ENCODE measurements at places on chromosomes 3 and 15.
A peak's percentile ranks its signal among the peaks of the same experiment; 100 is the strongest.

DNA sequence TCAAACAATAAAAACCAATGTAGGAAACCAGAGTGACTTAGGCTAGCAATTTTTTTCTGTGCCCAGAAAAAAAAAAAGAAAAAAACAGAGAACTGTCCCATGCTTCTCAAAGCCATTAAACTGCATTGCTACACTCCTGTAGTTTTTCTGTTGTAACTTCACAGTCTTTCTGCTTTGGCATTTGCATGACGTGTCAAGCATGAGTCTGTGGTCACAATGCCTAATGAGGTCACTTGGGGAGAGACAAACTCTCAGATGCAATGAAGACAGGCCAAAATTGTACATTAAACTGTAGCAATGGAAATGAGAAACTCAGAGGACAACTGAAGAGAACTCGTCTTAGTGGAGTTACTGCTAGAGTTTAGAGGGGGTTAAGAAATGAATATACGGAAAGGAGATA lies 30.8 kb downstream of the CCDC80 start:
- peak; percentile 93 for DNase-seq

DNA sequence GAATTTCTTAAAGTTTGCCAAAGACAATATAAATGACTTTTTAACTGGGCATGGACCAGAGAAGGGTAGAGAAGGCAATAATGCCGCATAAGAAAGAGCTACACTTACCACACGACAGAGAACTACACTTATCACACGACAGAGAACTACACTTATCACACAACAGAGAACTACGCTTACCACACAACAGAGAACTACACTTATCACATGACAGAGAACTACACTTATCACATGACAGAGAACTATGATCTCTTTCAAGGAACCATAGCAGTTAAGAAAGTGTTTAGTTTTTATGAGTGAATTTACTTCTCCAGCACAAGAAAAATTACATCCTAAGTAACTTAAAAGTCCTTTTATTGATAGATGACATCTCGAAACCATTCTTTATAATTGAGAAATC lies 32.0 kb downstream of the DCUN1D1 start:
- DNase-seq, result no peak

GRCh38 chr15:65201918-65202317 lies 9.4 kb downstream of the CILP start:
- DNase-seq, result no peak

DNA sequence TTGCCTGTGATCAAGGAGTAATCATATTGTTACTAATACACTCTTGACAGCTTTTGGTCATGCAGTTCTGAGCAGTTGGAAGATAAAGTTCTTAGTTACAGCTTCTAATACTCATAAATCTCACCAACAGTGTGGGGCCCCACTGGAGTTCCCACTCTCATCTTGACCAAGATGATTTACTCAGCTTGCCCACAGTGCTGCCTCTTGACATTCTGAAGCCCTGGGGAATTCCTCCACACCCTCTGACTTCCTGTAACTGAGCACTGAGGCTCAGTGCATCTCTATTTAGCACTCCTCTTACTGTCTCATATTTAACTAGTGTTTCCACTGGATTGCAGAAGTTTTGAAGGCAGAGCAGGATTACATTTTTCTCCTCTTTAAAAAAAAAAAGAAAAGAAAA lies 1.9 kb upstream of the ARL6IP5 start:
- DNase-seq, result peak; percentile 81

DNA sequence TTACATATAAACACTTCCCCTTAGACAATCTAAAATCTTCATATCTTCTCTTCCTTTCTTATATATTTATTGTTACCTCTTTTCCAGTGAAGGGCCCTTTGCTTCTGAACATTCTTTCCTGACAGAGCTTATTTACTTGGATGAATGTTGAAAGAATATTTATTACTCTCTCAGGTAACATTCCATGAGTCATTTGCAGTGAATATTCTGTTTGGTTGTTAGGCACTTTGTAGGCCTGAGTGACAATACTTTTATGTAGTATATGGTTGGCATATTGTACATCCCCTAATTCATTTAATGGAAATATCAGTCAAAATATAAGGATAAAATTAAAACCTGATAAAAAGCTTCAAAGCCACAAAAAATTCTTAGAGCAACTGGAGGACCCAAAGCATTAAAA lies 260.9 kb upstream of the KCNMB2 start:
- no peak for DNase-seq

DNA sequence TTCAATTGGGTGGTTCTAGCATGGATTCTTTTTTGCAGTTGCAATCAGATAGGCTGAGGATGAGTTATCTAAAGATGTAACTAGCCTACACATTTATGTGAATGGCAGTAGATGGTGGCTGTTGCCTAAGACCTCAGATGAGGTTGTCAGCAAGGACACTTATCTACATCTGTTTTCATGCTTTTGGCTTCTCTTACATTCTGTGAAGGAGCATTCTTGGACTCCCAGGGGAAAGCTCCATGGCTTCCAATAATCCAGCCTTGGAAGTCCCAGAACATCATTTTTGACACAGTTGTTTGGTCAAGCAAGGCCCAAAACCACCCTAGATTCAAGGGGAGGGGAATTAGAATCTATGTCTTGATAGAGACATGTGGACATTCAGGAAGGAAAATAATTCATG lies 332.2 kb upstream of the RBMS3 start:
- peak; percentile 12 for DNase-seq

DNA sequence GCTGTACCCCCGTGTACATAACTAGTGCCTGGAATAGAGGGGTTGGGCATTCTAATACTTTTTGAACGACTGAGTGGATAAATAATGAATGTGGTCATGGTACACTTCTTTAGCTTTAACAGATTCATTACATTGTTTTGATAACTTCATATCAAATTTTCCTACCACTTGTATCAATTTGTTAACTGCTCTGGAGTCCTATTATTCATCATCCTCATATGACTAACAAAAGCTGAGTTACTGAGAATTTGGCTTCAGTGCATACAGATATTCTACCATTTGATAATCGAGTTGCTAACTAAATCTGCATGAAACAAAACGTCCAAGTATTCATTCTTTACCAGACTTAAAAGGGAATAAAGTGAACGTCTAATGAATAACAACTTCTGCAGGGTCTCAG lies 31.7 kb downstream of the FRMD5 start:
- DNase-seq, result peak; percentile 26

DNA sequence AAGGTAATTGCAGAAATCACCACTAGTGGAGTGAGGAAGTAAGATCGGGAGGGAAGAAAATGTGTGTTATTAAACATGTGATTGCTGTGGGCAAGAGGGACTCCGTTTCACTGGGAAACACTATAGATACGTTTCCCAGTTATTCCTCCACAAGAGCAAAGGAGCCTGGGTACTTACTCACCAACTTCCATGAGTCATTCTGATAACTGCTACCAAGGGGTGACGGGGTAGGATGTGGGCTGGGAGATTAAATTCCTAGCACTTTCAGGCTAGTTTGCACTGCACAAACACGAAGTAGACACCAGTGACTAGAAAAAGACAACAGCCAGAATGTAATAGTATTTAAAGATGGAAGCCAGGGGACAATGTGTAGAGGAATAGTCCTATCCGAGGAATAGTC lies 812.9 kb upstream of the CFAP20DC start:
- peak; percentile 24 for DNase-seq

- DNase-seq, result peak; percentile 93
Measured at GRCh38 chr3:143849854-143850549, 1.7 kb upstream of the SLC9A9 start.

GRCh38 chr3:19527746-19528145 lies 379.4 kb downstream of the KCNH8 start:
- no peak for DNase-seq

- no peak for DNase-seq
Measured at GRCh38 chr3:76369170-76369569, 583.8 kb upstream of the ZNF717 start.

DNA sequence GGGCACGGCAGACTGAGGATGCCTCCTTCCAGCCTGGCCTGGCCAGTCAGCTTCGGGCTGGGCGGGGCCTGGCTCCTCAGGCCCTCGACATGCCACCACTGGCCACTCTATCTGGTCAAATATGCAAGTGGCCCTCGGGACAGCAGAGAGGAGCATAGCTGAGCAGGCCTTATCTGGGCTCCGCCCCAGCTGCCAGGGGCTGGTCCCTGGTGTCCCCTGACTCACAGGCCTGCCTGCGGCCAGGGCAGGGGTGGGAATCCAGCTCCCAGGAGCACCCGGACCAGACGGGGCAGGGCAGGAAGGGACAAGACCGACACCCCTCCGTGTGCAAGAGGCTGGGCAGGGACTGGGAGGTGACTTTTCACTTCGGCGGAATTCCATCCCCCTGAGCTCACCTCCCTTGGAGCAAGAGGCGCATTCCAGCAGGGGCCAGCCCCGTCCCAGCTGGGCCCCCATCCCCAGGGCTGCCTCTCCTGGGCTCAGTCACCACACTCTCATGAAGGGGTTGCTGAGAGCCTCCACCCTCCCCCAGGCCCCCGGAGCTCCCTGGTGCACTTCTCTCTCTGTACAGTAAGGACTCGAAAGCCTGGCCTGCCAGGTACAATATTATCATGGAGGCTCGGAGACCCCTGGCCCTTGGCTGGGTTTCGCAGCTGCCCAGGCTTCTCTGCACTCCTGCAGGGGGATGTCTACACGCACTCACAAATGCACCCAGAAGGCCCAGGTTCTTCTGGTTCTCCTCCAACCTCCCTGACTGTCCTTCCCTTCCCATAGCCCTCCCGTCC lies 29.5 kb downstream of the WNT7A start:
- no peak for DNase-seq

DNA sequence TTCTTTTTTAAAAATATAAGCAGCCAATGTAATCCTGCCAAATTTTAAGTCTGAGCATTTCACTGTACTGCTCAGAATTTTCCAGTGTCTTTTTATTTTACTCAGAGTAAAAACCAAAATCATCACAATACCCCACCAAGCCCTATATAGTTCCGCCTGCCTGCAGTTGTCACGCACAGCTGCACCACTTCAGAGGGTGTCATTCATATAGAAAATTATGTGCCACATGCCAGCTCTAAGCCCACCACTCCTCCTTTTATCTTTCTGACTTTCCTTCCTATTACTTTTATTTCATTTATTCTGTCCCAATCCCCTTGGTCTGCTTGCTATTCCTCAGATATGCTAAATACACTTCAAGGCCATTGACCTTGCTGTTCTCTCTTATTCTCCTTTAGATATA lies 233.1 kb upstream of the DPPA4 start:
- no peak for DNase-seq

DNA sequence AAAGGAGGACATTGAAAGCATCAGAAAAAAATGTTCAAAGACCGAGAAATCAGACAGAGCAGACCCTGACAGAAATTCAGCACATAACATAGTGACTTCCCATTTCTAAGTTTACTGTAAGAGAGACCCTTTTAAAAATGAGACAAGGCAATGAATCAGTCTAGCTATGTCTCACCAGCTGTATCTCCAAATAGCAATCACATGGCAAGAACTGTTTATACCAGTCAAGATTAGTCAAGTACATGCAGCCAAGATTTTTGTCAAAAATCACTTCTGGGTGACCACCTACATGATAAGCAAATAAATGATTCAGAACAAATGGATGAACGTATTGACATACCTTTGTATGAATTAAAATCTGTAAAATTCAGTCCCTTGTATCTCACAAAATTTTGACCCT lies 138.0 kb downstream of the DTWD1 start:
- DNase-seq, result no peak
